ENCODE measurements at places on chromosomes 1 and 21. TPM values are rescaled to one million over a fixed set of nuclear protein-coding genes. Genes with fewer than 3 reads are reported as not detected.

The EDARADD gene
- 0.40 TPM for total RNA-seq

The S100A1 gene
- total RNA-seq: 1.2 TPM

The TRNP1 gene
- total RNA-seq: 56.5 TPM

The AKR7A3 gene
- 0.45 TPM for total RNA-seq

The INSRR gene
- total RNA-seq: not detected
